ENCODE measurements at places on chromosomes 4 and X. TPM values are rescaled to one million over a fixed set of nuclear protein-coding genes. Genes with fewer than 3 reads are reported as not detected.

DNA sequence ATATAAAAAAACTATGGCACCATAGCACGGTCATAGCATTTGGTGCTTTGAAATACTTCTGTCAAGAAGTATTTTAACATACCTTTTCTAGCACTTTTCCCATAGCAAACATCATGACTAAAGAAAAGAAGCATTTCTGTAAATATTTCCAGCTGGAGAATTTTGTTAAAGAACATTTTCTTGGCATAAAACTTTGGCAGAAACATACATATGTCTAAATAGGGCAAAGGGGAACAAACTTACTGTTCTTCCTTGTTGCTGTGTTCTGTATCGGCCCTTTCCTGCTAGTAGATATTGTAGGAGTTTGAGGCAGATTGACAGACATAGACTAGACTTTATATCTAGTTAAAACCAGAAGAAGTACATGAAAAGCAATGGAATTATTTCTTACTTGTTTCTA lies 2368.5 kb downstream of the PCDH7 start:
- no peak overlapping the region for H3K4me3 ChIP-seq
- H3K27me3 ChIP-seq: no peaks in the 10 kb centered on the region
- no peak overlapping the region for H3K27ac ChIP-seq
- no peaks in the 10 kb centered on the region for H3K4me1 ChIP-seq
- DNase-seq: no peak

DNA sequence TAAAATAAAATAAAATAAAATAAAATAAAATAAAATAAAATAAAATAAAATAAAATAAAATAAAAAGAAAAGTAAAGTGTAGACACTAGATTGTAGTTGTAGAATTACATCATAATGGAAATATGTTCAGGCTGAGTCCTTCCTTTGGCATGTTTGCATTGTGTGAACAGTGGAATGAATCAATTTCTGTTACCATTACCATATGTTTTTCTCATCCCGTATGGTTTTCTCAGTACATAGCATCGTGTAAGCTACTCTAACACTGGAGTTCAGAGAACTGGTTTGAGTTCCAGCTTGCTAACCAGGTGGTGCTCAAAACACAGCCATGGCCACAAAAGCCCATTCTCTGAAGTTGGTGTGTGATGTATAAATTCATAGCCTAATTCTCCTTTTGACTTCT lies 45.9 kb downstream of the USP11 start:
- H3K4me3 ChIP-seq: no peak overlapping the region
- no peak for DNase-seq
- H3K27me3 ChIP-seq: no peaks in the 10 kb centered on the region
- H3K36me3 ChIP-seq: no peaks in the 10 kb centered on the region

GRCh38 chr4:166823126-166823525 lies 411.2 kb downstream of the SPOCK3 start:
- no peak for DNase-seq
- no peaks in the 10 kb centered on the region for H3K36me3 ChIP-seq
- H3K4me1 ChIP-seq: no peaks in the 10 kb centered on the region
- H3K27ac ChIP-seq: no peak overlapping the region

- DNase-seq: no peak
- no peak overlapping the region for H3K27ac ChIP-seq
- H3K4me1 ChIP-seq: no peaks in the 10 kb centered on the region
- H3K36me3 ChIP-seq: no peaks in the 10 kb centered on the region
Measured at GRCh38 chrX:53511322-53511721, 77.2 kb upstream of the HSD17B10 start.

DNA sequence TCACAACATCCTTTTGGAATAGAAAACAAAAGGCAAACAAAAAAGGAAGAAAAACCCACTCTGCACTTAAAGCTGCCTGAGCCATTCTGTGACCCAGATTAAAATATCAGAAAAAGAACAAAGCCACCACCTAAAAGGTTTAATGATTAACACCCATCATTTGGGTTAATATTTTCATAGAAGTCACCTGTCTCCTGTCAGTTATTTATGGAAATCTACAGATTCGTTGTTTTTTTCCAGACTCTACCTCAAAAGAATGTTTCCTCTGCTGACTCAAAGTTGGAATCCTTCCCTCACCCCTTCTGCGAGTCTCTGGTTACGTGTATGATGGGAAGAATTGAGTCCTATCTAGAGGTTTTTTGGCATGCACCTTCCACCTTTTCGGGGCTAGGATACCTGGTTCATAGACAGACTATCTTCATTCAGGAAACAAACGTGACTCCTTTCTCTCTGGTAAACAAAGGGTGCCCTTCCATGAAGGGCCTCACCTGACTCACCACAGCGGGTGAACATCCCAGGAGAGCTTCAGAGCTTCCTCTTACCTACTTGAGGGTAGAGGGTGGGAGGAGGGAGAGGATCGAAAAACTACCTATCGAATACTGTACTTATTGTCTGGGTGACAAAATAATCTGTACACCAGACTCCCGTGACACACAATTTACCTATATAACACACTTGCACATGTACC lies 19.6 kb upstream of the CA5B start:
- H3K36me3 ChIP-seq: no peaks in the 10 kb centered on the region
- no peak overlapping the region for H3K27ac ChIP-seq
- H3K4me1 ChIP-seq: no peaks in the 10 kb centered on the region
- no peak overlapping the region for H3K4me3 ChIP-seq
- no peaks in the 10 kb centered on the region for H3K27me3 ChIP-seq

DNA sequence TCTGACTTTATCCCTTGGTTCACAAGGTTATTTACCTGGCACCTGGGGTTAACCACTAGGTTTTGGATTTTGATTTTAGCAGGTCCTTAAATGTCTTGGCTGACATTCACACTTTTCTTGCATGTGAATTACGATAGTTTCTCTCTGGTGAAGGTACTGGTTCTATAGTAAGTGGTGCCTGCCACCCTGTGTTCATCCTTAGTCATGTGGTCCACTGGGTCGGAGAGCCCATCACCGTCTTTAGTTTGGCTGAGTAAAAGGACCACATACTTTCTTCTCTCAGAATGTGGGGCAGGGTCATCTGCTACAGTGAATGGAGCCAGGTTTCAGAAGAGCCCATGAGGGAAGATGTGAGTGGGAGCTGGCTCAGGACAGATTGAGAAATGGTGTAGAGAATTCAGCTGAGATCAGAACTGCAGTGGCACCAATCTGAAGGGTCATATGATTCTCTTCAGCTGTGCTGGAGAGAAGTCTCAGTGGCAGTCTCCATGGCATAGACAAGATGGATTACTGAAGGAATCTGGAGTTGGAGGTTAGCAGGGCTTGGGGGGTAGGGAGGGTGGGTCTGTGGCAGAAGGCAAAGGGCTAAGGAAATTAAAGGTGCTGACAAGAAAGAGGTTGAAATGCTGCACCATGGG lies 310.4 kb downstream of the GPAT3 start:
- H3K27me3 ChIP-seq: no peaks in the 10 kb centered on the region
- no peaks in the 10 kb centered on the region for H3K36me3 ChIP-seq
- no peaks in the 10 kb centered on the region for H3K4me1 ChIP-seq
- H3K4me3 ChIP-seq: no peak overlapping the region
- no peak for DNase-seq
- H3K27ac ChIP-seq: no peak overlapping the region

DNA sequence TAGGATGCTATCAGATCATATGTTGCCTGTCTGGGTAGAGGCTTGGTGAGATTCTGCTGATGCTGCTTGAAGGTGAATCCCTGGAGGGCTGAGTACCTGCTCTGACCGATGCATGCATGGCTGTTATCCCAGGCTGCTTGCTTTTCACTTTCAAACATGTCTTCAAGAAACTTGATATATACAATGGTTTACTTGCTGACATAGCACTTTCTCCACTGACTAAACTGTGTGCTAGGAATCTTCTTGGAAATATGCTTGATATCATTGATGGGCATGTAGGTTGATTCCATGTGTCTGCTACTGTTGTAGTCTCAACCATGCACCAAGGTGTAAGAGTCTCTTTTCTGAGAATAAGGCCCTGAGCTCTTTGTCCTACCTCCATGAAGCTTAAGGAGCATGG lies 79.6 kb upstream of the WDR1 start:
- no peaks in the 10 kb centered on the region for H3K4me1 ChIP-seq
- DNase-seq: no peak
- no peaks in the 10 kb centered on the region for H3K36me3 ChIP-seq
- no peak overlapping the region for H3K4me3 ChIP-seq
- H3K27ac ChIP-seq: no peak overlapping the region
- no peaks in the 10 kb centered on the region for H3K27me3 ChIP-seq

- H3K4me1 ChIP-seq: no peaks in the 10 kb centered on the region
- H3K27me3 ChIP-seq: no peaks in the 10 kb centered on the region
- no peak overlapping the region for H3K27ac ChIP-seq
- H3K4me3 ChIP-seq: no peak overlapping the region
- no peak for DNase-seq
Measured at GRCh38 chr4:55488716-55489115, 58.0 kb downstream of the CLOCK start.

GRCh38 chr4:109658871-109659410 lies 44.3 kb downstream of the CASP6 start:
- no peaks in the 10 kb centered on the region for H3K4me1 ChIP-seq
- H3K4me3 ChIP-seq: no peak overlapping the region
- no peaks in the 10 kb centered on the region for H3K27me3 ChIP-seq

DNA sequence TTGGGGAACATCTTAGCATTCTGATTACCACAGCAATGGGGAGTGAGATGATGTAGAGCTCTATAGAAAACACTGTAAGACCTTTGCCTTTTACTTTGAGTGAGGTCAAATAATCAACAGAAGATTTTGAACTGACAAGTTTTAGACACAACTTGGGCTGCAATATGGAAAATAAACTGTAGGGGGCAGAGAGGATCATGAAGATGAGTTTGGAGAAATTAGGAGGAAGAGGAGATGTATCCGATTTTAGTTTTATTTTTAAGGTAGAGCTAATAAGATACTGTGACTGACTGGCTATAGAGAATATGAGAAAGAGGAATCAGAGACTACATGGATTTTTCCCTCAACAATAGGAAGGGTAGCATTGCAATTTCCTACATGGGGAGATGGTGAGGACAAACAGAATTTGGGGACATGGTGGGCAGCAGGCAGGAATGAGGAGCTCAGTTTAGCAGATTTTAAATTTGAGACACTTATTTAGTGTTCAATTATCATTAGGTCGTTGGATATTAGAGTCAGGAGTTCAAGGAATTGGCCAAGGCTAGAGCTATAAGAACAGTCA lies 563.1 kb downstream of the INPP4B start:
- H3K27me3 ChIP-seq: no peaks in the 10 kb centered on the region
- no peak overlapping the region for H3K4me3 ChIP-seq
- no peak for DNase-seq
- no peak overlapping the region for H3K27ac ChIP-seq

DNA sequence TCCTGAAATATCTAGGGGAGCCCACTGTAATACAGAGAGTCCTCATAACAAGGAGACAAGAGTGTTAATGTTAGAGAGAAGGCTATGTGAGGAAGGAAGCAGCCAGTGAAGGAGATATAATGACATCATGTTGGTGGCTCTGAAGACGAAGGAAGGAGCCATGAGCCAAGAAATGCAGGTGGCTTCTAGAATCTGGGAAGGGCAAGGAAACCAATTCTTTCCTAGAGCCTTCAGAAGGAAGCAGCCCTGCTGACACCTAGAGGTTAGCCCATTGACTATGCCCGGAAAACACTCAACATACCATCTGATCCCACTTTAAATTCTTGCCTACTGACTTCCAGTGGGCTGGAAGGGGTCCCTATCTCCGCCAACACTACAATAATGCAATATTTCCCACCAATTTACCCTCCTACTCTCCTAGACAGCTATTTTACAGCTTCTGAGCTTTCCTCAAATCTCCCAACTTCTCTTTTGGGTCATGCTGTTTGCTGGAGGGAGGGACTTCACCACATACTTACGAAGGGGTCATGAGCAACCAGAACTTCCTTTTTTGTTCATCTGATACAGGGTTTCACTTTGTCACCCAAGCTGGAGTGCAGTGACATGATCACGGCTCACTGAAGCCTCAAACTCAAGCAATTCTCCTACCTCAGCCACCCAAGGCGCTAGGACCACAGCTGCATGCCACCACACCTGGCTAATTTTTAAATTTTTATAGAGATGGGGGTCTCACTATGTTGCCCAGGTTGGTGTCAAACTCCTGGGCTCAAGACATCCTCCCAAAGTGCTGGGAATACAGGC lies 25.2 kb upstream of the G3BP2 start:
- no peak for DNase-seq
- H3K4me1 ChIP-seq: no peaks in the 10 kb centered on the region

GRCh38 chr4:102610007-102610406 lies 108.8 kb downstream of the NFKB1 start:
- no peaks in the 10 kb centered on the region for H3K27me3 ChIP-seq
- H3K27ac ChIP-seq: no peak overlapping the region
- H3K4me3 ChIP-seq: no peak overlapping the region
- H3K4me1 ChIP-seq: no peaks in the 10 kb centered on the region
- peaks cover 7% of the 10 kb centered on the region for H3K36me3 ChIP-seq
- DNase-seq: no peak

GRCh38 chrX:108070891-108071290 lies 20.5 kb downstream of the PSMD10 start:
- H3K4me1 ChIP-seq: no peaks in the 10 kb centered on the region
- no peaks in the 10 kb centered on the region for H3K27me3 ChIP-seq
- H3K27ac ChIP-seq: no peak overlapping the region
- H3K4me3 ChIP-seq: no peak overlapping the region

DNA sequence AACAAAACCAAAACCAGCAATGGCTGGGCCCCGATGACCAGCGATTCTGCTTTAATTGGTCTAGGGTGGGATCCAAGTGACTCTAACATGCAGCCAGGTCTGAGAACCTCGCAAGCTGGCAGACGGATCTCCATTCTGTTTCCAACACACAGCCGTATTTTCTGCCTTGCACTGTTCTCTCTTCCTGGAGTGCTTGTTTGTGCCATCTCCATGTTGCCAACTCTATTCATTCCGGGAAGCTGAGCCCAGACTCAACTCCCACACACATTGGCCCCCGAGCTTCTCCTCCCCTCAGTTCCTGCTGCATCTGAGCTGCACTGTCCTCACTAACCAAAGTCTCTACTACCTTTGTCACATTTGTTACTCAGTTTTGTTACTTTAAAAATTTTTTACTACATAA lies 35.6 kb downstream of the GEMIN8 start:
- no peaks in the 10 kb centered on the region for H3K27me3 ChIP-seq
- no peak overlapping the region for H3K4me3 ChIP-seq
- no peaks in the 10 kb centered on the region for H3K4me1 ChIP-seq
- H3K36me3 ChIP-seq: no peaks in the 10 kb centered on the region
- no peak overlapping the region for H3K27ac ChIP-seq

DNA sequence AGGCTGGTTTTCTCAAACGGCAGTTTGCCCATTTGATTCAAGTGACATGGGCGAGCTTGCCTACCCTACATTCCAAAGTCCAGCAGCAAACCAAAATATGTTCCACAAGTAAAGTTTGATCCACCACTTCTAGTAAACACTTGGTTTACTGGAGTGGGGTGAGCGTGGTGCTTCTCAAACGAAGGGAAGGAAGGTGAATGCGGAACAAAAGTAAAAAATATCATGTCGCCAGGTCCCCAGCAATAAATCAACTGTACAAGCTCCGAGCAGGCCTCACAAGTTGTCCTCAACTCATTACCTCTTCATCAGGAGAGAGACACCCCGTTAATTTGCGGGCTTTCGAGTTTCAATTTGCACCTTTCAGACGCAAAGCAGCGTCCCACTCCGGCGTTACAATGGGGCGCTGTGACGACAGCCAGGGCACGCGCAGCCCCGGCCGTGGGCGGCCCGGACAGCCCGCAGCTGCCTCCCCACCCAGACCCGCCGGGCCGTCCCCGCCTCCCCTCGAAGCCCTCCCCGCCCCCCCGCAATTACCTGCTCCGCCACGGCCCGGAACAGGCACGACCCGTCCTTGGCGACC lies 1.0 kb downstream of the OTUD4 start:
- H3K36me3 ChIP-seq: no peaks in the 10 kb centered on the region
- peak; percentile 71 for DNase-seq
- no peaks in the 10 kb centered on the region for H3K4me1 ChIP-seq
- peak overlapping the region; percentile 87 for H3K4me3 ChIP-seq
- no peaks in the 10 kb centered on the region for H3K27me3 ChIP-seq

Gene JAKMIP1
- total RNA-seq: 29.1 TPM

Gene GLOD5
- total RNA-seq: 0.41 TPM

Gene NWD2
- 0.23 TPM for total RNA-seq

Gene GDPD2
- not detected for total RNA-seq

Gene EPGN
- total RNA-seq: not detected

Gene TRIM60
- total RNA-seq: not detected
